H4 (cell line): ENCODE measurements at places on chromosomes 7 and 10.

GRCh38 chr7:158237672-158238335, 349.8 kb downstream of the PTPRN2 start:
- no peak for DNase-seq

GRCh38 chr7:72152161-72153131, 259.7 kb downstream of the CALN1 start:
- peak; percentile 66 for DNase-seq

GRCh38 chr10:56346845-56347415, 14.1 kb downstream of the ZWINT start:
- DNase-seq: peak; percentile 13

DNA sequence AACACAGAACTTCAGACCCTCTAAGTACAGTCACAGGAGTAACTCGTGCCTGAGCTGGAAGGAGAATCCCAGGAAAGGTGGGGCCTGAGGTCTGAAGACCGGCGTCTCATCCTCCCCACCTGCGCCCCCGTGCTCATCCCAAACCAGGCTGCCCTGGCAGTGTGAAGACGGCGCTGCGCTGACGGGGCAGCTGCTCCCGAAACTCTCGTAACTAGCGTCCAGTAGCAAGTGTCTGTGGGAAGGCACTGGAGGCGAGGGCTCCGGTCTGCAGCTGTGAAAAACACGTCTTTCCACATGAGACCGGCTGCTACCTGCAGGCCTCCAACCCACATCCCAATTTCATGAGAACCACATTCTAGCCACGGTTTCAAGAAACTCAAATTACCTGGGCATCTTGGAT, 136.6 kb upstream of the RNF32 start:
- no peak for DNase-seq
